ENCODE measurements at places on chromosomes 5 and 9. TPM values are rescaled to one million over a fixed set of nuclear protein-coding genes. Genes with fewer than 3 reads are reported as not detected.

KIF24 gene
- polyA plus RNA-seq, result 1.1 TPM

WNK2 gene
- polyA plus RNA-seq, result 12.0 TPM

RAD1 gene
- 14.7 TPM for polyA plus RNA-seq

HAVCR2 gene
- 0.16 TPM for polyA plus RNA-seq

GRXCR2 gene
- not detected for polyA plus RNA-seq

LAMC3 gene
- 0.57 TPM for polyA plus RNA-seq

BARHL1 gene
- not detected for polyA plus RNA-seq

QRFP gene
- not detected for polyA plus RNA-seq

AMBP gene
- 3,919 TPM for polyA plus RNA-seq

DNA sequence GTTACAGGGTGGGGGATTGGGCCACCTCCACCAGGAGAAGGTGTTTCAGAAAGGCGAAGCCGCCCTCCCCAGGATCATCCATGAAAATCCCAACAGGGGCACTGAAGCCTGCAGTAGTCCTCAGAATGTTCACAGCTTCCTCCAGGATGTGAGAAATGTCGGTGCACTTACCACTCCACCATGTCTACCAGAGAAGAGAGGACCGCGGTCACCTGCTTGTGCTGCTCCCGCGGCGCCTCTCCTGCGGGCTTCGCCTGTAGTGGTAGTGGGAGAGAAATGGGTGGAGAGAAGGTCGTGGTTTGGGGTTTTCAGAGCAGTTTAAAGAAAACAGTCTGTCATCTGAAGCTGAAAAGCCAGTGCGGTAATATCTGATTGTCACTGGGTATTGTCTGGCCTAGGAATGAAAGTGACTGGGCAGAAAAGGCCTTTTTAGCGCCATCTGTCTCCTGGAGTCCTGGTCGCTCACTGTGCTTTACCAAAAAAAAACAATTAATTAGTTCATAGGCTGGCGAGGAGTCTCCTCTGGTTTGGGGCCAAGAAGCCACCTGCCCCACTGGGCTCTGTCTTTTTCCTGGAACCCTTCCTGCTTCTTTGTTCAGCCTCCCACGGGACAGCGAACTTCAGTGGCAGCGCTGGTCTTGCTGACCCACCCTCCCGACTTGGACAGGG lies 23.0 kb upstream of the PPP1R26 start:
- no peak for DNase-seq

DNA sequence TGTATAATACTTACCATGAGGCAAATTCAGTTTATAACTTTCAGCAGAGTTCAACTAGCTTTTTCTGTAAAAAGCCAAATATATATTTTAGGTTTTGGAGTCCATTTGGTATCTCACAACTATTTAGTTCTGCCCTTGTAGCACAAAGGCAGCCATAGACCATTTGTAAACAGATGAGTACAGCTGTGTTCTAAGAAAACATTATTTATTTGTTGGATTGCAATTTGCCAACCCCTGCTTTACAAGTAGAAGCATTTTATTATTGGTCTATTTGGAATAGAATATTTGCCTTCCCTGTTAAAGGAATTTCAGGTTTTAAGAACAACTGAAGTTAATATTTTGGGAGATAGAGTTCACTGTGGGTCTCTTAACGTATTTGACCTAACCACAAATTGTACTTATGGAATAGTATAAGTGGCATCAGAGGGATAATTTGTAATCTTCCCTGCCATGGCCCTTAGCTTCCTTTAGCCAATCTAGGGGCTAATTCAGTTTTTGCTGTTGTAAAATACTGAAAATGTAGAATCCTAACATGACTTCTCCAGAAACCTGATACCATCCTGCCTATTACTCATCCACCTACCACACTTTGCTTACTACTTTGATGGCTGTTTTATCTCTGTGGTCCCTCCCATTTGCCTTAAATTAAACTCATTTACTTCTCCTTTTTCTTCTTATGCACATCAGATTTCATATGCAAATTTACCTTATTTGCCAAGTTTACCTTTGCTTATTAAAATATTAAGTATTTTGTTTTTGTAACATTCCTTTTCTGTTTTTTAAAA lies 109.2 kb downstream of the DMXL1 start:
- no peak for DNase-seq

DNA sequence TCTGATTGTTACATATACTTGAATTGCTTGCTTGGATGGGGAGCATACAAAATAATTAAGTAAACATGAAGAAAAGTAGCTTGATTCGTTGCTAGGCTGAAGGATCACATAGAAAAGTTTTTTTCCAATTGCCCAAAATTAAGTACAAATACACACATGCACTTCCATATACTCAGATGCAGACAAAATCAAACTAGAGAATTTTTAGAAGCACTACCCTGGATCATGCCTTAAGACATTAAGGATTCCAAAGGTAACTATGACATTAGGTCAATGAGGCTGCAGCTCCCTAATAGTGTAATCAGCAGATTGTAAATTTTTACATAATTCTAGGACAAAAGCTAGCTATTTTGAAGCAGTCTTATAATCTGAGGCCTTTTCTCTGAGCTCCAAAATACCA lies 216.9 kb upstream of the TMEM161B start:
- DNase-seq, result no peak

DNA sequence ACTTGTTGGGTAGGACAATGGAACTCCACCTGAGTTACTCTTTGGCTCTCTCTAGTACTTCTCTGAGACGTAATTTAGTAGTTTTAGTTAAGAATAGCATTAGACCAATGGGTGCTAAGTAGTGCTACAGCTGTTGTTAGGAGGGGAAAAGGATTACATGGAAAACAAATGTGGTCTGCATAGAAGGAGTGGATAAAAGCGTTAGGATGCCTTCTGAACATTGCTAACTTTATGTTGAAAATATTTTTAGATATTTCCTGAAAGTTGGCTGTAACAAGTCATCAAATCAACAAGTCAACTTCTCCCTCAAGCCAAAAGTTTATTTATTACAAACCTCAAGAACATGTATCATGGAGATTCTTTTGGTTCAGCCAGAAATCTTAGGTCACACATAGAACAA lies 409.5 kb upstream of the MEF2C start:
- DNase-seq, result no peak

DNA sequence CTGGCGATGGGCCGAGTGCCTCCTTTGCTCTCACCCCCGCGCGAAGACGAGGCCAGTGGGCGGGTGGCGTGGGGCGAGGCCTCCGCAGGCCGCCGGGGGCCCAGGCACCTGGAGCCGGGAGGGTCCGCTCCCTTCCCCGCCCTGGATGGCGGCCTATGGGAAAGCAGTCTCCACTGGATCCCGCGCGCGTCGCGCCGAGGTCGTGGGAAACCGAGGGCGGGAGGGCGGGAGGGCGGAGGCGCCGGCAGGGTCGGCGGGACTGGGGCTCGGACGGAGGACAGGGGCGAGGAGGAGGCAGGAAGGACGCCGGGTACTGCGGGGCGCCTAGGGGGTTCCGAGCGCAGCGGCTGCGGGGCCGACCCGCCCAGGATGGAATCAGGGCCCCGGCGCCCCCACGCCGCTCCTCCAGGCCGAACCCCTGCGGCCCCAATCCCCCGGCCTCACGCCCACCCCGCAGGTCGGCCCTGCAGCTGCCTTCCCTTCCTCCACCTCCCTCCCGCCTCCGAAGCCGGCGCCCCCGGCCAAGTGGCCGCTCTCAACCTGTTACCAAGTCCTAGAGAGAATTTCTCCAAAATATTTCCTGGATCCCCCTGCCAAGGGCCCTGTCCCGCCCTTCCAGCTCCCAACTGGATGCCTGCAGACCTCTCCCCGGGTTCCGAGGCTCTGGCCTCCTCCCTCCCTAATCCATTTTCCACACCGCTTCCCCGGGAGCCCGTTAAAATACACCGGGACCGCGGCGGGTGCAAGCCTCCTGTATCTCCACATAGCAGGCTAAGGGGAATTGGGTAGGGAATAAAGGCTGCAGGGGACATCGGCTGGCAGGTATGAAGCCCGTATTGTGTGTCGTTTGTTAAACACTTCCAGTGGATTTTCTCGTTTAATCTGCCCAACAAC lies 146.3 kb downstream of the ERCC6L2 start:
- no peak for DNase-seq

DNA sequence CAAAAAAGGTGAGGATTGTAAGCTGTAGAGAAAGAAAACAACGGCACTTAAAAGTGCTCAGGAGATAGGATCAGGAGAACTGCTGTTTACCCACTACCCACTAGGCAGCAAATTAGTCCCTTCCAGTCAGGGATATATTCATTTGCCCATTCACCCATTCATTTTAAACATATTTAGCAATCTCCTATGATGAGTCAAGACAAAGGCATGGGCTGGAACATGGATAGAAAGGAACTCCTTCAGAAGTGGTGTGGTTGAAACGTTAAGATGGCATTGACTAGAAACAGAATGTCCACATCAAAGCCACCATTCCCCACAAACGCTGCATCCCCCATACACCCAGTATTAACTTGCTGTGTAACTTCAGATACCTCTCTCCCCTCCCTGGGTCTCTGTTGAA lies 225.7 kb downstream of the ASTN2 start:
- DNase-seq, result no peak

GRCh38 chr9:6644346-6645104 lies 1.0 kb downstream of the GLDC start:
- DNase-seq, result no peak

- no peak for DNase-seq
Measured at GRCh38 chr9:113842086-113842485, 34.0 kb upstream of the ZNF618 start.

DNA sequence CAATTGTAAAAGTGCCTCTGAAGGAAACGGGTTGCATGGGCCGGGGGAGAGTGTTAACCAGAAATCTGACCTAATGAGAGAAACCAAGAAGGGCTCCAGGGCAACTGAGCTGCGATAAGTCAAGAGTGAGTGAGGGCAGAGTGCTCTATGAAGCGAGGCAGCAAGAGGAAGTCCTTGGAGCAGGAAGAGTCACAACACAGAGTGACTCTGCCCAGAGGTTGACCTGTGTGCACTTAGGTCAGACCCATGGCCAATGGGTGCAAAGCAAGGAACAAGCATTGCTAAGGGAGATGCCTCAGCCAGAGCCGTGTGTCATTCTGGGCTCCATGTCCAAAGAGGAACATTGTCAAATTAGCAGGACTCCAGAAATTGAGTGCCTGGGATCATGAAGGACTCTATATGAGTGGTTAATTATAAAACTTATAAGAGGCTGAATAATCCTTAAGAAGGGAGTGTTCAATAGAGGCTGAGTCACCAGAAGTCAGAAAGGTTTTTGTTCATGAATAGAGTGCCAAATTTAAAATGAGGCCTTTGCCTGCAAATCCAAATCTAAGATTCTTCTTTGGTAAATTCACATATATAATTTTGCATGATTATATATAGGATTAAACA lies 438.5 kb downstream of the MED10 start:
- DNase-seq, result no peak

- no peak for DNase-seq
Measured at GRCh38 chr9:98745470-98745869, 36.7 kb upstream of the GABBR2 start.

- DNase-seq, result no peak
Measured at GRCh38 chr9:32161209-32161608, 223.2 kb upstream of the ACO1 start.

- DNase-seq, result no peak
Measured at GRCh38 chr9:744046-744712, 97.3 kb upstream of the DMRT1 start.

GRCh38 chr5:147685993-147686392 lies 96.5 kb downstream of the JAKMIP2 start:
- DNase-seq, result no peak

DNA sequence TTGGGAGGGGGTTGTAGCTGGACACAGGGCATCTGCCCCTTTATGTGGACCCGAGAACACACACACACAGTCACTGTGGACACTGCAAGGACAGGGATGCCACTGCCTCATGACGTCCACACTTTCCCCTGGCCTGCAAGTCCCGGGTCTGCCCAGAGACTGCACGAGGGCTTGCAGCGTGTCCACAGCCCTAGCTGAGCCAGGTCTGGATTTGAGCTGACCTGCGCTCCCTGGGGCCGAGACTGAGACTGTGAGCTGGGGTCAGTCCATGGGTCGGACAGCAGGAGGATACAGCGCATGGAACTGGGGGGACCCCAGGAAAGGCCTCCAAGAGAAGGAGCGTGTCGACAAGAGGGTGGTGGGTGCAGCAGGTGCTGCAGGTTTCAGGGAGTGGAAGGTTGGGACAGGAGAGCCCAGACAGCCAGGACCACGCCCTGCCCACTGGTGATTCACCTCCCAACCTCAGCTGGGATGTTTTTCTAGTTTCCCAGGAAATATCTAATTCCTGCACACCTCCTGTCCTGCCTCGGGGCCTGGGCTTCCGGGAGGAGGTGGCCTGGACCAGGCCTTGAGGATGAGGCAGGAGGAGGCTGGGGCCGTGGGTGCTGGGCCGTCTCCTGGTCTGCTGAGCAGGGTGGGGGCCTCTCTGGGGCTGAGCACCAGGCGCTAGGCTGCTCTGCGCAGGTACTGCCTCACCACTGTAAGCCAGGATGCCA lies 806 bp upstream of the RNF224 start:
- DNase-seq, result no peak

DNA sequence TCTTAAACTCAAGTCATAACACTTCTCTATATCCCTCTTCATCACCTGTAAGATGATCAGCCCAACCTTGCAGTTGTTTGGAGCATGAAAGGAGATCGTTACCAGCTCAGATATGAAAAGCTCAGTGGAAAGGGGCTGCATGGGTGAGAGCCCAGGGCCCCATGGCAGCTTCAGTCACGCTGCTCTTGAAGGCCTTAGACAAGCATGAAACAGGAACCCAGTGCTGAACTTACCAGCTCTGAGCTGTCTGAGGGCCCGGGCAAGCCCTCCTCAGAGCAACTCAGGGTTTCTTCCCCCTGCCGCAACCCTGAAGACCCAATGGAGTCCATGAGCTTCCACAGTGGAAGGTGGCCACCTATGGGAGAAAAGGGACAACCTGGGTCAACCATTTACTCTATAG lies 3.3 kb downstream of the HK3 start:
- no peak for DNase-seq

DNA sequence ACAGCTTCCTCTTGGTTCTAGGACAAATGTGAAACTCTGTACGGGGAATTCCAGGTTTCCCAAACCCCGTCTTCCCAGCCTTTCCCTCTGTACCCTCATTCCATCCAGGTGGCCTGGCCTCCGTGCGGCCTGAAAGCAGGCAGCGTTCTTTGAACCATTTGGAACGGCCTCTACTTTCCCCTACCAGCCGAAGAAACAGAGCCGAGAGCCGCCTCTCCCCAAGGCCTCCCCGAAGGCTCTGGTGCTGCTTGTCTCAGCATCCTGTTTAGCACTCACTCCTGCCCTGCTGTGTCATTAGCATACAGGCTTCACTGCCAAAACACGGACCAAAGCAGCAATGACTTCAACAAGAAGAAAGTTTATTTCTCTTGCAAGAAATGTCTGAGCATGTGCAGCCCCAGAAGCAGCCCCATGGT lies 137.7 kb downstream of the HSD17B3 start:
- no peak for DNase-seq
